ENCODE measurements at places on chromosomes 5 and 9. TPM values are rescaled to one million over a fixed set of nuclear protein-coding genes. Genes with fewer than 3 reads are reported as not detected.

DNA sequence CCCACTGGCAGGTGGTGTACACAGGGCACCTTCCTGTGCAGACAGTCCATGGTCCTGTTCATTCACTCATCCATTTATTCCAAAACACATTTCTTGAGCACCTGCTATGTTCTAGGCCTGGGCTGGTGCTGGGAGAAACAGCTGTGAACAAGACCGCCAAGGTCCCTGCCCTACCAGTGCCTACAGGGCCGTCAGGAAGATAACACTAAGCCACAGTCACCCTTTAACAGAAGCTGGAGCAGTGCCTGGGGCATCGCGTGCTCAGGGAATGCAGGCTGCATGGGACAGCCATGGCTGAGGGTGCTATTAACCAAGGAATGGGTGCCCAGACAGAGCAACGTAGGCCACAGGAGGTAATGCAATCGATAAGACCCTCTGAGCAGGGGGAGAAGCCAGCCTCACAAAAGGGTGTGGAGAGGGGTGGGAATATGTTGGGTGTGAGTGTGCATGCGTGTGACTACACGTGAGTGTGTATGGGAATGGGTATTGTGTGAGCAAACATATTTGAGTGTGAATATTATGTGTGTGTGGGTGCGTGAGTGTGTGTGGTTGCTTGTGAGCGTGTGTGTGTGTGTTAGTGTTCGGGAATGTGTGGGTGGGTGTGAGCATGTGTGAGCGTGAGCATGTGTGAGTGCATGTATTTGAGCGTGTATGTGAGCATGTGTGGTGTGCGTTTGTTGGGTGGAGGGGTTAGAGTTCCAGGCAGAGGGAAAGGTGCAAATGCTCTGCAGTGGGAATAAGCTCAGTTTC lies 19.1 kb downstream of the DUSP1 start:
- DNase-seq: no peak

TMC1 gene
- not detected for total RNA-seq

GRCh38 chr9:87959916-87960581 lies 14.3 kb downstream of the CDK20 start:
- no peak for DNase-seq

ZNF189 gene
- total RNA-seq: 17.4 TPM

RIGI gene
- 20.4 TPM for total RNA-seq

RLN2 gene
- 0.90 TPM for total RNA-seq

GRCh38 chr5:95619096-95619495 lies 791 bp upstream of the GPR150 start:
- no peak for DNase-seq

GRCh38 chr9:74817816-74818215 lies 69.9 kb downstream of the TRPM6 start:
- DNase-seq: no peak

GRCh38 chr5:140238756-140239155 lies 63.8 kb downstream of the CYSTM1 start:
- no peak for DNase-seq

IFNA2 gene
- total RNA-seq: not detected

DNA sequence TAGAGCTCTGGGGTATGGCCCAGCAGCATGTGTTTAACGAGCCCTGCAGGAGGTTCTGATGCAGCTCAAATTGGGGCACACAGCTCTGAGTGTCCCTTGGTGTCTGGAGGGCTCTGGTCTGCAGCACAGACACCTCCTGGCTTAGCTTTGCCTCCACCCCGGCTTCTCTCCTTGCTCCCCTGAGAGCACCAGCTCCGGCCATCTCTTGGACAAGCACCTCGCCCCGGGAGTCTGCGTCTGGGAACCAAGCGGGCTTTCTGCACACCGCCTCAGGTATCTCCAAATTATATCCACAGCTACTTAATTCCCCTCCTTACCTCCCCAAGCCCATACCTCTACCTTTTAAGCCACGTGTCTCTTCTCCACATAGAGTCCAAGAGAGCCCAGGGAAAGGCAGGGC lies 83.7 kb upstream of the IRX4 start:
- no peak for DNase-seq

GRCh38 chr9:117074784-117075520 lies 339.9 kb downstream of the ASTN2 start:
- no peak for DNase-seq

JAKMIP2 gene
- 5.7 TPM for total RNA-seq

SERINC5 gene
- total RNA-seq: 170 TPM

- DNase-seq: no peak
Observed at GRCh38 chr9:29160763-29161353, 1587.6 kb upstream of the C9orf72 start.

DNA sequence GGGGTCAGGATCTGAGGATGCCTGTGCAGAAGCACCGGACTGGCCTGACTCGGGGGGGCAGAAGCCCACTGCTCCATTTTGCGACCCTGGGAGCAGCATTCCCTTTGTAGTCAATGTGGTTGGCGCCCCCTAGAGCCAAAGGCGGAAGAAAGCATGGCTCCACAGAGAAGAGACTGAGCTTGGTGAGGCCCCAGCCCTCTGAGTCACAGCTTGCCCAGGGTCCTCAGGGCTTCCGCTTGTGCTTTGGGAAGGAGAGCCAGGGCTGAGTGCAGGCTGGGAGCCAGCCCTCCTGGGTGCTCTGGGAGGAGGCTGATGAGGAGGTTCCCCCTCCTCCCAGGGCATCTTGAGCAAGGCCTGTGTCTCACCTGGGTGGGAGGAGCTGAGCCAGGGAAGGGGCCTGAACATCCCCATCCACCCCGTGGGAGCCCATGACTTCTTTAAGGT lies 5.5 kb upstream of the AQP3 start:
- DNase-seq: peak; percentile 38

DNA sequence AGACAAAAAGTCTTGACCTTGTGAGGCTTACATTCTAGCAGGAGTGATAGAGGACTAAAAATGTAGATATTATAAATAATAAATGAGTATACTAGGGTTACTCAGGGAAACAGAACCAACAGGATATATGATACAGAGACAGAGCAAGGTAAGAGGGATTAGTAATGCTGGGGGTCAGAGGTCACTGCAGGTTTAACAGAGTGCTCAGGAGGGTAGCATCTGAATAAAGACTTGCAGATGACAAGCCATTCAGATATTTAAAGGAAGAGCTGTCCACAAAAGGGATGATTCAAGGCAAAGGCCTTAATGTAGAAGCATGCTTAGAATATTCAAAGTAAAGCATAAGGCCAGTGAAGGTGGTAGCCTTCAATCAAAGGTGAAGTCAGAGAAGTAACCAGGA lies 65.6 kb upstream of the SEMA6A start:
- DNase-seq: no peak

DNA sequence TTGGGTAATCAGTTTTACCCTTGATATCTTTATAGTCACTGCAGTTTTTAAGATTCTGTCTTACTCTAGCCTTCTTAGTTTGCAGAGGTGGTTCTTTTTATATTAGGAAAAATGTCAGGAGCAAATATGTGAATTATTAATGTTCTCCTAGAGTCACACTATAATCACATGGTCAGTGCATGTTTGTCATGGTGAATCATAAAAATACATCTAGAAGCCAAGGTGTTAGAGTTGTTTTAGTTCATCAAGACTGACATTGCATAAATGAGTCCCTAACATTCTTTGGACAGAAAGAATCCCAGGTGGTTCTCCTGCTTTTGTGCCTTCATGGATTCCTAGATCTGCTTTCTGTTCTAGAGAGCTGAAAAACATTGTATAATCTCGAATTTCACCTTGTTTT lies 22.9 kb downstream of the ATG10 start:
- DNase-seq: no peak

GRCh38 chr9:119375892-119376291 lies 6.7 kb upstream of the BRINP1 start:
- DNase-seq: no peak

All from T-cell (primary cell).